Osteocyte (in vitro differentiated cells): ENCODE measurements at places on chromosomes 5 and 9. TPM values are rescaled to one million over a fixed set of nuclear protein-coding genes. Genes with fewer than 3 reads are reported as not detected.

The INSL4 gene
- not detected in 2 replicates for total RNA-seq

The PCDHB11 gene
- total RNA-seq, result 1.9 and 2.4 TPM in 2 replicates

The MCC gene
- 13.0 and 14.0 TPM in 2 replicates for total RNA-seq

The TSSK1B gene
- 0.21 and 0.42 TPM in 2 replicates for total RNA-seq

The NOXA1 gene
- 1.0 and 1.5 TPM in 2 replicates for total RNA-seq

The SHOC1 gene
- not detected in 2 replicates for total RNA-seq
